Fibroblast of villous mesenchyme (primary cell): ENCODE measurements at places on chromosomes 5 and 9. TPM values are rescaled to one million over a fixed set of nuclear protein-coding genes. Genes with fewer than 3 reads are reported as not detected.

- DNase-seq: no peak
These were observed 407.2 kb downstream of the EFNA5 start for GRCh38 chr5:107263387-107264018.

The IFNE gene
- 1.7 and 2.3 TPM in 2 replicates for total RNA-seq

The GABRA1 gene
- not detected in 2 replicates for total RNA-seq

The EFNA5 gene
- 3.2 and 6.5 TPM in 2 replicates for total RNA-seq

The MSX2 gene
- 0.32 and 0.43 TPM in 2 replicates for total RNA-seq

DNA sequence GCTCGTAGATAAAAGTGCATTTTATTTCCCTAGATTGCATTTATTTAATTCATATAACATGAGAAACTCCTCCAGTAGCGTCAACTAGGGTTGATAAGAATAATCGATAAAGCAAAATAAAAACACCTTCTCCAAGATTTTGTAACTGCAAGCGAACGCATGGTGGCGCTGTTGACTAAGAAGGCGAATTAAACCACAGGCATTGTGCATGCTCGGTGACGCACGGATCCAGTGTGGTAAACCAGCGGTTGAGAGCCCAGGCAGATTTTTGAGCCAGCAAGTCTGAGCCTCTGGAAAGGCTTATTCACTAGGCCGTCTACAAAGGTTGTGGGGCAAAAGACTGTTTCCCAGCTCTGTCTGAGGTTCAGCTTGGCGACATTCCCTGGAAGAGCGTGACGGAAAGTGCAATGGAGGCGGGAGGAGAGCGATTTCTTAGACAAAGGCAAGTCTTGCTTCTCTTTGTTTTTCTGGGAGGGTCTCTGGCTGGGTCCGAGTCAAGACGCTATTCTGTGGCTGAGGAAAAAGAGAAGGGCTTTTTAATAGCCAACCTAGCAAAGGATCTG lies at the start of gene PCDHB3:
PCDHB3 (plus strand) TSS at position 231 of the 563 bp plus-strand sequence; CDS start at position 408, 177 bp downstream.
- peak; percentile 21 for DNase-seq

DNA sequence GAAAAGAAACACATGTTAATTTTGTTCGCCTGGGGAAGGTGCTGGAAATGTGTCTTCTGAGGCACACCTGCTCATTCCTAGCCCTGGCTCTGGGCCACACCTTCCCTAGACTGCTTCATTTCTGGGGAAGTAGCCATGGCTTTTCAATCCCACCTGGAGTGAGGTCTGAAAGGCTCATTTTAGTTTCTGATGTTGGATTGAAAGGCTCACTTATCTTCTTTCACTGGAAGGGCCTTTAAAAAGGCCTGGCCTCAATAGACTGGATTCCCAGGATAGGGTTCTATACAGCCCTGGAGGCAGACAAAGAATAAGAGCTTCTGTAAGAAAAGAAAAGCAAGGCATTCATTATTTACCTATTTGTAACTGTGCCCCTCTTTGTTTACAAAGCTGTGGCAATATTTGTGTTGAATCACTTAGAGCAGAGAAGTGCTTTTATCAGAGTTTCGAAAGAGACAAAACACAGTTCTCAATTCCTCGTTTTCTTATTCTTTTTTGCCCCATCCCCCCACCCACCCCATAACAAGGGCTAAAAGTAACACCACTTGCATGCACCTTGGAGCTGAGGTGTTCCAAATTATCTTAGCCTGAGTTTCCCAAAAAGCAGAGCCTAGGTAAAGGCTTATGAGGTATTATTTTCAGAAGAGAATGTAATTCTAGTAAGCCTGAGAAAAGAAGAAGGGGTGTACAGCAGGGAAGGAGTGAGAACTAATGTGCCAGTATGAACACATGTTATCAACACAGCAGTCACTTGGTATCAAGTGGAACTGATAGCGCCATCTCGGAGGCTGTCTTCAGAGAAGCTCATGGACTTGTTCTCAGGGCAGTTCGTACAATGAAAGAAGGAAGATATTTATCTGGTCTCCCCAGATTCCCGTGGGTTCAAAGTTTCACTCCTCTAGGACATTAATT lies 413.1 kb downstream of the KCTD16 start:
- DNase-seq: no peak

The CATSPER3 gene
- total RNA-seq: under 0.01 TPM in 1 of 2 replicates, not detected in the other

DNA sequence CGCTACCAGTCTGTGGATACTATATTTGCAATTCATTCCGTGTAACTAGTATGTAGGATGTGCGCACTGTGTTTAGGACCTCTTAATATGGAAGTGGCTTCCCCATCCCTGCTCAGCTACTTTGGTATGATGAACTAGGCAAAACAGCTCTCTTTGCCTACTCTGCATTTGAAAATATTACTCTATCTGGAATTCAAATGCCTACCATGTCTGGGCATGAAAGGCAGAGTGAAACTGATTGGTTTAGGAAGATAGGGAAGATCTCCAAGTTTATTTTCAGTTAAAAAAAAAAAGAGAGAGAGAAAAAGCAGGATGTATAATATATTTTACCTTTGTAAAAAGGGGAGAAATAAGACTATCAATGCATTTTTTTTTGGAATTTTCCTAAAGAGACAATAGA lies 74.1 kb upstream of the ELL2 start:
- no peak for DNase-seq

DNA sequence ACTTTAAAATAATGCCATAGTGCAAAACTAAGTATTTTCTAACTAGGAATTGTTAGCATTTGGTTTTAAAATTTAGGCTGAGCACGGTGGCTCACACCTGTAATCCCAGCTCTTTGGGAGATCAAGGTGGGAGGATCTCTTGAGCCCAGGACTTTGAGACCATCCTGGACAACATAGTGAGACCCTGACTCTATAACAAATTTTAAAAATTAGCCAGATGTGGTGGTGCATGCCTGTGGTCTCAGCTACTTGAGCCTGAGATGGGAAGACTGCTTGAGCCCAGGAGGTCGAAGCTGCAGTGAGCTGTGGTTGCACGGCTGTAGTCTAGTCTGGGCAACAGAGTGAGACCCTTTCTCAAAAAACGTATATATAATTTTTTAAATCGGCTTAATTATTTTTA lies 4.9 kb downstream of the OTULIN start:
- no peak for DNase-seq

DNA sequence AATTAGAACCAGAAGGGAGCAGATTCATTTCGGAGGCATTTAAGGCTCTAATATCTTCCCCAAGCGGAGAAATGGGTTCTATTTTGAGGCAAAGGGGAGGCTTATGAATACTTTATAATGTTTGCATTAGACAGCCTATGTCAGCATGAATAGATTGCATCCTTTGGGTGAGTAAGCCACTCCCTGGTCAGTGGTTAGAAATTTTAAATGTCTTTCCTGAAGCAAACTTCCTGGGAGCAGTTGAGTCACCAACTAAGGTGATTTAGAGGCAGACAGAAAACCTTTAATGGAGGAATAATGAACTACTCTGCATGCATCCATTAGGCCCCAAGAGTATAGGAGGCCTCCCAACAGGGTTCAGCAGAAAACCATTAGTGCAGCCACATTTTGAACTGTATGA lies 204.9 kb downstream of the ELAVL2 start:
- no peak for DNase-seq

The PRR16 gene
- 11.6 and 22.0 TPM in 2 replicates for total RNA-seq

DNA sequence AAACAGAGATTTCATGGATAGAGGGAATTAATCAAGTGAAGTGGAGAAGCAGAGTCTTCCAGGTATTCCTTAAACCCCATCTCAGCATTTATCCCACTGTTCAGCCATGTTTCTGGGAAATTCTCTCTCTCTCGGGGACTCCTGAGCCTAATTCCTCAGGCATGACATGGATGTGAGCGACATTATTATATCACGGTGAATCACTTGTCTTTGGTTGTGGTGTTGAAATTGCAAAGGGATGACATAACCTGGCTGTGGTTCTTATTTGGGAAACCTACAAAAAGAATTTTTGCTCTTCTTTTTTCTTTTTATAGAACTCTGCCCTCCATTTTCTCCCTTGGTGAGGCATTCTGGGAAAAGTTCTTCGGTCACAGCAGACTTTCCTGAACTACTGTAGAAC lies 457.9 kb upstream of the PTGER4 start:
- peak; percentile 66 for DNase-seq

The PELO gene
- total RNA-seq: 44.9 and 47.7 TPM in 2 replicates

DNA sequence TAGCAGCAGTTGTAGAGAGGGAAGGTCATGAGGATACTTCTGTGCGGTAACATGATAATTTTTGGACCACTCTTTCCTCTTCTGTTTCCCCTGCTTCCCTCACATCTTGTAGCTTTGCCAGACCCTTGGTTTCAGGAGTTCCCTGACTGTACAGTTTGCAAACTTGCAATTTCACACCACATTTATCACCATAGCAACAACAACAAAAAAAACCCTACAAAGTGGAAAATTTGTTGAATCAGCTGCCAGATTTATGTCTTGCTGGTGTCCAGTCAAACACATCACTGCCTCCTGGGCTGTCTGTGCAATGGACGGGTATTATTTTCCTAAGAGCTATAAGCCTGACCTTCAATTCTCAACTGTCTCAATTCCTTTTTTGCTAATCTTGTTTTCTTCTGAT lies 751.6 kb downstream of the TLR4 start:
- DNase-seq: no peak

The POU5F2 gene
- 1.3 and 2.2 TPM in 2 replicates for total RNA-seq

The LRRC19 gene
- not detected in 2 replicates for total RNA-seq

DNA sequence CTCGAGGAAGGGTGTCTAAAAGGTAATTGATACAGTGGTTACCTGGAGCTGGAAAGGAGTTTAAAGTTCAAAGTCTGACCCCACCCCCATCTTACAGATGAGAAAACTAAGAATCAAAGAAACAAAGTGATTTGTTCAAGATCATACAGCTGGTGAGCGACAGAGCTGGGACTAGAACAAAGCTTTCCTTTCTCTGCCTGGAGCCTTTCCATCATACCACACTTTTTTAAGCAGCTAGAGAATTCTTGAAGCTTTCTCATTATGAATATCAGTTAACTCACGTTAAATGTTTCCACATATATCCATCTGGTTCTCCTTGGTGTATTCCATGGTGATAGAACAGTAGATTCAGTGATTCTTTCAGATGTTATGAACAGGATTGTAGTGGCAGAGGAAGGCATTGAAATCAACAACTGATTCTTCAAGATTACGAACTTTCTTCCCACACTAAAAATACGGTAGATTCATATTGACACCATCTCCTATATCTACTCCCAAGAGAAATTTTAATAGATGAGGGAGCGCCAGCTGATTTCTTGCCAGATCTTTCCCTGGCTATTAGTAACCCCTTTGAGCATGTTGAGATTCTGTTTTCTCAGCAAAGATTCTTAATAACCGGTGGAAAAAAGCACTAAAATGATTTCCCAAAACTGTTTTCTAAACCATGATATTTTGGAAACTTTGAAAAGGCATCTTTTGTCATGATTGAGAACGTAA lies 233.7 kb downstream of the ADAMTSL1 start:
- DNase-seq: no peak

DNA sequence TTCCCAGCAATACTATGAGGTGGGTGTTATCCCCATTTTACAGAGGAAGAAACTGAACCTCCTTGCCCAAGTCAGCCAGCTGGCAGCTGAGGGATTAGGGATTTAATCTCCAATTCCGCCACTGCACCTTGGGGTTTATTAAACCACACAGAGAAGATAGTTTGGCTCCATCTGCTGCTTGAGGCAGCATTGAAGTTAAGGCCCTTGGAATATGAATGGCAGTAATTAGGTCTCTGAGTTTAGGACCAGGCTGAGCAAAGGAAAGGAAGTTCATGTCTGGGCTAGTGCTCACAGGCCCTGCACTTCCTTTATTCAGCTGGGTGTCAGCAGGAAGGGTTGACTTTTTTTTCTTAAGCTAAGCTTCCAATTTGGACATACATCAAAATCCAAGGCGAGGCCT lies 86.9 kb upstream of the GDNF start:
- peak; percentile 26 for DNase-seq

- no peak for DNase-seq
These were observed 3.9 kb downstream of the MACIR start for GRCh38 chr5:103262422-103262871.

The MLANA gene
- total RNA-seq: not detected in 2 replicates

GRCh38 chr5:10863763-10864383 lies 102.8 kb upstream of the DAP start:
- DNase-seq: peak; percentile 48

DNA sequence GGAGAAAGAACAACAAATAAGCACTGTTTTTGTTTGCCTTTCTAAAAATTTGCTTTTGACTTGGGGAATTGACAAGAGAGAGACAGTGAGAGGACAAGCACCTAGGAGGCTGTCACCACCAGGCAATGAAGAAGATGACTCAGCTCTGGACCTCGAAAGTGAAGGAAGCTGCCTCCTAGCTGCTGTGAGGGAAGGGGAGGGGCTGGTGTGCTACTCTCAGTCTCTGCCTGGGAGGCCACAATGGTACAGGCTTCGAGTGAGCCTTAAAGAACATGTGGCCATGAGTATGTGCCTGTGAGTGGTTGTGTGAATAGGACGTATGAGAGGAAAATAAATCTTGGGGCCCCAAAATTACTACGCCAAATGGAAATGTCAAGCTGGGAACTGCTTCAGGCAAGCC lies 7.1 kb upstream of the PLK2 start:
- DNase-seq: peak; percentile 46

The RALGDS gene
- 13.8 and 17.4 TPM in 2 replicates for total RNA-seq

DNA sequence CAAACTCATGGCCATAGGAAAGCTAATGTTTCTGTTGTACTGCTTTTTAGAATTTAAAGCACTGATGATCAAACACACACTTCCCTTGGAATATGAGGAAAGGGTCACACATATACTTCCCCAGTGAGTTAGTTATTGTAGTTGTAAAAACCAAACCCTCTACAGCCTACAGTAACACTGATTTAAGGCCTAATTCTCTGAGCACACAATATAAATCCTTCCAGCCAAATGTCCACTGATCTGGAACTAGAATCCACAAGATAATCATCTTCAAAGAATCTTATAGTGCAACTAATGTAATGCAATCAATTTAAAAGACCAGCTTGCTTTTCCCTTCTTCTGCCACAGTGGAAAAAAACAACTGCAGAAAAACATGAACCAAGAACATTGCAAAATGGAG lies 219.3 kb downstream of the CAAP1 start:
- no peak for DNase-seq

GRCh38 chr5:87741881-87742280 lies 329.2 kb upstream of the CCNH start:
- no peak for DNase-seq

- no peak for DNase-seq
These were observed 515.5 kb downstream of the DMAC1 start for GRCh38 chr9:7284117-7284516.

DNA sequence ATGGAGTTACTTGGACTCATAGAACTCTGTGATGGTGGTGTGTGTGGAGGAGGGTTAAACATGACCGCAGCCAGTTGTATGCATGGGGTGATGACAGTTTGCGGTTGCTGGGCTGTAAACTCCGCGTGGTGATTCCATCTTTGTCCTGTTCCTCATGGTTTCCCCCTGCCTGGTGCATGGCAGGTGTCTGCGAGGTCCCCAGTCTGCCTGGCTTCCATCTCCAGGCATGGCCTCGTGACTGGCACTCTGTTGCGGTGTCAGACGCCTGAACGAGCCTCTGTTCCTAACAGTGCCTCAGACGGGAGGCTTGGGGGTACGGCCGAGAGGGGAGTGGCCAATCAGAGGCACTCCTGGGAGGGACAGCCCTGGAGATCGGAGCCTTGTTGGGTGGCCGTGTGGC lies 33.9 kb upstream of the SH3PXD2B start:
- DNase-seq: no peak
